Pulmonary artery endothelial cell (primary cell): ENCODE measurements at places on chromosomes 5 and 9. TPM values are rescaled to one million over a fixed set of nuclear protein-coding genes. Genes with fewer than 3 reads are reported as not detected.

The TEX10 gene
- 27.8 and 31.0 TPM in 2 replicates for total RNA-seq

The FBXW5 gene
- total RNA-seq: 171 and 182 TPM in 2 replicates

The GRAMD2B gene
- 2.0 and 3.4 TPM in 2 replicates for total RNA-seq

DNA sequence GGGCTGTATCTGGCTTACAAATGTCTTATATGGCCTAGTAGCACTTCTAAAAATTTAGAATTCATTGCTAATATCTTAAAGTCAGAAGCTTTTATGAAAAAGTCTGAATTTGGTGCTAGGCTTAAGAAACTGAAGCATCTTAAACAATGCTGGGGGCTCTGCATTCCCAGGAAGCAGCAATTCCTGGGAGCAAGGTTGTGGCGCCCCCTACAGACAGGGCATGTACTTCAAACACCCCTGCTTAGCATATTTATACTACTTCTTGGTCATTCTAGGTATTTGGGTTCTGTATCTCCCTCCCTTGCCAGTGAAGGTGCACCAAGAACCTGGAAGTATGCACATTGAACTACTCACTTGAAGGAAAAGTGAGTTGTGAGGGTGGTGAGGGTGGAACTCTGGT is 64.6 kb upstream of the GRIA1 start:
- DNase-seq: no peak

DNA sequence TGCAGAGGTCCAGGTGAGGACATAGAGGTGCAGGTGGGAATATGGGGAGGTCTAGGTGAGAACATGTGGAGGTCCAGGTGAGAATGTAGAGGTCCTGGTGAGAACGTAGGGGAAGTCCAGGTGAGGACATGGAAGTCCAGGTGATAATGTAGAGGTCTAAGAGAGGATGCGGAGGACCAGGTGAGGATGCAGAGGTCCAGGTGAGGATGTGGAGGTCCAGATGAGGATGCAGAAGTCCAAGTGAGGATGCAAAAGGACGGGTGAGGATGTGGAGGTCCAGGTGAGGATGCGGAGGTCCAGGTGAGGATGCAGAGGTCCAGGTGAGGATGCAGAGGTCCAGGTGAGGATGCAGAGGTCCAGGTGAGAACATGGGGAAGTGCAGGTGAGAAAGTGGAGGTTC is 133.8 kb downstream of the MRPL36 start:
- DNase-seq: no peak

GRCh38 chr5:111901296-111901695 is 144.3 kb upstream of the NREP start:
- DNase-seq: no peak

DNA sequence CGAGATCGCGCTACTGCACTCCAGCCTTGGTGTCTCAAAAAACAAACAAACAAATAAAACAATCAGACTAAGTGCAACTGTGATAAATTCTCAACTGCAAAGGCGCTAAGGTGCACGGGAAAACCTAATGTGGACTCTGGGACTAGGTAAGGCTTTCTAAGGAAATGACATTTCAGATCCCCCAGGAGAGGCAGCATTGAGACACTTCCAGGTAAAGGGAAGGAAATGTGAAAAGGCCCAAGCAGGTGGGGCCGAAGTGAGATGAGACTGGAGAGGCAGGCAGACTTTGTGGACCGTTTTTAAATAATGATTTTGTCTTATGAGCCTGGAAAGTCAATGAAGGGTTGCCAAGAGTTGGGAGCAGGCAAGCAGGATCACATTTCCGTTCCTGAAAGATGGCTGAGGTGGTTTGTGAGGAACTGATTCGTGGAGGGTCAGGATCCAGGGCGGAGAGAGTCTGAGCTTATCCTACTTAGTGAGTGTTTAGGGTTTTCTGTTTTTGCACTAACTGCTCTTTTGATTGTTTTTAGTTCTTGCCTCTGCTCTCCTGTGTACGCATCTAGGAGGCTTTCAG is 2.0 kb upstream of the APBA1 start:
- DNase-seq: no peak

DNA sequence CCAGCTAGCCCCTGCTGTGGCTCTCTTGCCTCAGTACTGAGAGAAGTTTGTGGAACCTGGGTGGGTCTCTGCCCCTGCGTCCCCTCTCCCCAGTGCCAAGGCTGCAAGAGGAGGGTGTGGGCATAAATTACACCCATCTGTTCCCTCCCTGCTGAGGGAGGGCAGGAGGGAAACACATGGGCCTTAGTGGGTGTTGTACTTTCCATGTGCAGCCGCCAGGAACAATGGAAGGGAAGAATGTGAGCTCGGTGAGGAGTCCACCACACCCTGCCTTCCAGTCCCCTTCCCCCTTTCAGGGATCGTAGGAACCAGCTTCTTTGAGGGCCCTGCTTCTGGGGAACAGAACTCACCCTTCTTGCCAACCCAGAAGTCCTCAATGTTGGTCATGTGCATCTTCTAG is 138.2 kb upstream of the KLF4 start:
- DNase-seq: no peak

DNA sequence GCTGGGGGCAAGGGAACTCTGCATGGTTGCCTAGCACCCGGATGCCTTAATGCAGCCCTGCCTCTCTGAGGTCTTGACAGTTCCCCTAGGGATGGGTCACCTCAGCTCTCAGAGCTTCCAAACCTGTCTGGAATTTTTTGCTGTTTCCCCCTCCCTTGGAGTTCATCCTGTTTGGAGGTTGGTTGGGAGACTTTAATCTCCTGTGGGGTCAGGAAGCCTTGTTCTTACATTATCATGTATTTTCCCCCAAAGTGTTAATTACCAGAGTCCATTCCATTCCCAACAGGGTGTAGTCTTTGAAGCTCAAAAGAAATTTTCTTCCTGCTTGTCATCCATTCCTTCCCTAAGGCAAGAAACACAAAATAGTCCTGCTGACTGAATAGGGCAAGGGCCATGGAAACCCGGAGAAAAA is 150.3 kb upstream of the SPRY4 start:
- no peak for DNase-seq

- DNase-seq: no peak
Measured at GRCh38 chr9:138103111-138103848, 225.7 kb downstream of the CACNA1B start.
